Stimulated activated CD8-positive, alpha-beta memory T cell treated with anti-CD3 and anti-CD28 coated beads, Interleukin-15, amount 100 ng/mL, for 24 hours (primary cell): ENCODE measurements at places on chromosomes 6 and 20.
A peak's percentile ranks its signal among the peaks of the same experiment; 100 is the strongest.

DNA sequence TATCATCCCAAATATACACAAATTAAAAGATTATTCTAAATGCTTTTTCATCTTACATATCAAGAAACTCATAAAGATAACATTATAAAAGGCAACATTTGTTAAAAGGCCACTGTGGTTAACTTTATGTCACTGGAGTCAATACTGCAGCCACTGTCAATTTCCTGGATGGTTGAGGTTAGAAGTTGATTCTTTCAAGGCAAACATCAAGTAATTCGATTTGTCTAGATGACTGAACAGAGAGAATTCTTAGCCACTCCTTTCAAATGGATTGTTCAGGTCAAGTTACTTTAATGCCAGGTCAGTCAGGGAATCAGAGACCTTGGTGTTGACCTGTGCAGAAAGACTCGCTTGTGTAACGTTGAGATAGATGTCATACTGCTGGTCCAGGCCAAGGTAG lies 44.4 kb upstream of the SIM1 start:
- no peak for DNase-seq

GRCh38 chr6:166194914-166195859 lies 27.5 kb upstream of the TBXT start:
- DNase-seq = no peak

DNA sequence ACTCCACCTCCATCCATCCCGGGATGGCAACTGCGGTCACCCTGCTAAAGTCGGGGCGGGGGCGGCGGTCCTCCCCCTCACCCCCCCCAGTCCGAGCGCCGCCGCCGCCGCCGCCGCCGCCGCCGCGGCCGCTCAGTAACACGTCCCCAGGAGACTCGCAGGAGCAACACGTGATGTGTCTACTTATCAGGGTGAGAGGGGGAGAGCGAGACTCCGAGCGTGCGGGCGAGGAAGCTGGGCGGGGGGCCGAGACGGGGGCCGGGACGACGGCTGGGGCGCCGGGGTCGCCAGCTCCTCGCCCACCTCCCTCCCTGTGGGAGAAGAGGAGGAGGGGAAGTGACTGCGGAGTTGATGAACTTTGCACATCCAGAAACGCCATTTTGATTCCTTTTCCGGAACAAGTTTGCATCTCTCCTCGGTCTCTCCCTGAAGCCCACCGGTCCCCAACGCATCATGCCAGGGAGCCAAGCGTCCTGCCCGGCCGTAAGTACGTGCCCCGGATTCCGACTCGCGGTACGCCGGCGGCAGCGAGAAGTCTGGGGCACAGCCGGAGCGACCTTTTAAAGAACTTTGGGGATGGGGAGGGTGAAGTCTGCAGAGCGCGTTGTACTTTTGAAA lies at the start of gene RREB1:
TSS of gene RREB1 (plus strand) at position 384 of the 618 bp plus-strand sequence. CDS start 73,951 bp downstream, outside the sequence.
- DNase-seq = peak; percentile 30

DNA sequence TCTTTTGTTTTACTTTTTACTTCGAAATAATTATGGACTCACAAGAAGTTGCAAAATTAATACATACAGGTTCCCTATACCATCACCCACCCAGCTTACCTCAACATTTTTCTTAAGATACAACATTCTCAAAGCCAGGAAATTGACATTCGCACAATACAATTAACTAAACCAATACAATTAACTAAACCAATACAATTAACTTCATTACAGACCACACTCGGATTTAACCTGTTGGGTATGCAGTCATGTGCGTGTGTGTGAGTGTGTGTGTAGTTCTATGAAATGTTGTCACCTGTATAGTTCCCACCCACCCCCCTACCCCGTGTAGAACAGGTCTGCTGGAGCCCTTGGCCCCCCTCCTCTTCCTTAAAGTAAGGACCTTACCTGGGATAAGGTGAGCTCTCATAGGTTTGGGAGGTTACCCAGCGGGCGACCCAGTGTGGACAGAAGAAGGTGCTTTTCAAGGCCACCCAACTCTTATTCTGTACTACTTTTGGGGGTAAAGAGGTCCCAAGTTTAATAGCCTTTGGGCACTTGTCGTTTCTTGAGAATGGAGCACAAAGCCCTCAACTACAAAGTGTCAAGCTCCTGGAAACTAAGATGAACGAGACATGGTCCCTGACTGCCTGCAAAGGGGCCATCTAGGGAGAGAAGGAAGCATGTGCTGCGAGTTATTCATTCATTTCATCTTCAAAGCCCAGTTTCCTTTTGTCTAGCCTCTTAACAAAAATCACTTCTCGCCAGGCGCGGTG lies 544 bp upstream of the STK38 start:
- no peak for DNase-seq
